ENCODE measurements at places on chromosomes 4 and X.

DNA sequence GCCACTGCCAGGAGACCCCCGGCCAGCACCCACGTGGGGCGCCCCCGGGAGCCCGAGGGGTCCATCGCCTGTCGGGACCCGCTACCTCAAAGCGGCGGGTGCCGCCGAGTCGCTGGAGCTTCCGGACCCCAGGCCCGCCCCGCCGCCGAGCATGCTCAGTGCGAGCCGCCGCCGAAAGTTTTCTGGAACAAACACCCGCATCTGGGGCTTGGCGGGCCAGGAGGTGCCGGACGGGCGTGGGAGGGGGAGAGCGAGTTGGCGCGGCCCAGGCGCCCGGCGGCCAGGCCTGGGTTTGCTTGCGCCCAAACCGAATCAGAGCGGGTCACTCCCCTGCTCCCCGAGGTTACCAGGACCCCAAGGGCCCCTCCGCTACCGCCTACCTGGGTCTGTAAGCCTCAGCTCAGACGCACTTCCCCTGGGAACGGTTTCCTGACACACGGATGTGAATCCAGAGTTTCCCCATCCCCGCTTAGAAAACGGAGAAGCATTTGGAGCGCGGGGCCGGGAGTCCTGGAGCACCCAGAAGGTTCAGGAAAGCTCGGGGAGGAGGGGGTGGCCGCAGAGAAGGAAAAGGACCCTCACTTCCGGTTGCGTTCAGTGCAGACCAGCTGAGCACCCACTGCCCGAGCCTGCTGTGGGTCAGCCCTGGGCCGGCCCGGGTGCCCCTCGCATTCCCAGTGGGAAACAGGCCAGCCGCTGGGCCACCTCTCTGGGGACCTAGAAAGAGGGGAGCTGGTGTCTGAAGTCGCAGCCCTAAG lies at the start of gene EVC2:
EVC2 (minus strand) TSS at position 111 of the 758 bp plus-strand sequence; CDS start at position 65, 46 bp downstream.
- DNase-seq = peak; percentile 12

- DNase-seq = no peak
Observed at GRCh38 chr4:3668825-3669552, 97.2 kb upstream of the ADRA2C start.

GRCh38 chr4:168886351-168886750 lies 123.7 kb downstream of the CBR4 start:
- DNase-seq = no peak

DNA sequence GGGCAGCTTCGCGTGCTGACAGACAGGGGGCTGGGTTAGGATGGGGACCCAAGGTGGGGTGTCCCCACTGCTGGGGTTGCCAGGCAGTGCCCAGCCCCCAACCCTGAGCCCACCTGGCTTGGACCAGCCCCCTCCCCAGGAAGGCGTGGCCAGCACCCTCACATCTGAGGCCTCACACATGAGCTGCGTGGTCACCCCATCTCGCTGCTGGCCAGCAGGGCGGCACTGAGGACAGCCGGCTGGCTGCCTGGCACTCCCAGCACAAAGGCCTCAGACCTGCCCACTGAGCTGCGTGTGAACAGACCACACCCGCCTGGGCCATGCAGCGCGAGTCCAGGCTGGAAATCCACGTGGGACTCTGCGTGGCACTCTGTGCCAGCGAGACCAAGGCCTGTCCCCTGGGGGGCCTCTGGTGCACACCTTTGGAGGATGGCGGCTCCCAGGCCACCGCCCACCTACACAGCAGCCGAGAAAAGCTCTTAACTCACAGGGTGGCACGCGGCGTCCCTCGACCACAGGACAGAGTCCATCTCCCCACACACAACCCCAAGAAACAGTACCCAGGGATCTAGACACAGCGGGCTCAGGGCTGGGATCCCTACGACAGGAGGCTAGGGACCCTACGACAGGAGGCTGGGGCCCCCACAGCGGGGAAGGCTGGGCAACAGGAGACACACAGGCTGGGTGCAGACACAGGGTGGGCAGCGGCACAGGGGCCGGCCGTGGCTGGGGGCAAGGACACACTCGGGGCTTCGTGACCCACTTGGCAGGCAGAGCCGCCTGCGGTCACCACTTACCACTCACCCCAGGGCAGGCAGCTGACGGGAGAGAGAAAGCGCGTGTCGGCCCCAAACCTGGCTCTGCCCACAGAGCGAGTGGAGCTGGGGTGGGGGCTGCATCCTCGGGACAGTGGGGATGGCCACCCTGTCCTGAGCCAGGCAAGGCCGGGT lies 9.8 kb downstream of the DGKQ start:
- no peak for DNase-seq

GRCh38 chrX:21503593-21503992 lies 129.4 kb downstream of the CNKSR2 start:
- no peak for DNase-seq

DNA sequence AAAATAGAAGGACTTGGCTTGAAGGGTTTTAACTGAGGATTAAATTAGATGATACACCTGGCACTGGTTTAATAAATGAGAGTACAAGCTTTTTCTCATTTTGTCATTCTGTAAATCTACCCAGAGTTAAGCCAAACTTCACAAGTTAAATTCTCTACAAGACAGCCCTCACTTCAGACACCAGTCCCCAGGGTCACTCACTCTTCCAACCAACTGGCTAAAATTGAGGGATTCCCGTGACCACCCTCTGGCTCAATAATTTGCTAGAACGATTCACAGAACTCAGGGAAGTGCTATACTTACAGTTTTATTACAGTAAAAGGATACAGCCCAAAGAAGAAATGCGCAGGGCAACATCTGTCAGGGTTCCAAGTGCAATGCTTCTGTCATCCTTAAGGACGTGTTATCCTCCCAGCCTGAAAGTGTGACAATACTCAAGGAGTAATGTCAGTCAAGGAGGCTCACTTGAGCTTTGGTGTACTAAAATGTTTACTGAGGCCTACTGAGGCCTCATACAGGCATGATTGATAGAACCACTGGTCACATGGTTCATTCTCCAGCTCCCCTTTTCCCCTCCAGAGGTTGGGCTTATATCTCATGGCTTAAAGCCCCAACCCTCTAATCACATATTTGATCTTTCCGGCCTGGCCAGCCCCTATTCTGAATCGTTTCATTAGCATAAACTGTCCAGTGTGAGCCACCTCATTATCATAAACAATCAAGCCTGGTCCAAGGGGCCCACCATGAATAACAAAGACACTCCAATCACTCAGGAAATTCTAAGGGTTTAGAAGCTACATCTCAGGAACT lies 9.6 kb upstream of the TMSB4X start:
- DNase-seq = no peak

DNA sequence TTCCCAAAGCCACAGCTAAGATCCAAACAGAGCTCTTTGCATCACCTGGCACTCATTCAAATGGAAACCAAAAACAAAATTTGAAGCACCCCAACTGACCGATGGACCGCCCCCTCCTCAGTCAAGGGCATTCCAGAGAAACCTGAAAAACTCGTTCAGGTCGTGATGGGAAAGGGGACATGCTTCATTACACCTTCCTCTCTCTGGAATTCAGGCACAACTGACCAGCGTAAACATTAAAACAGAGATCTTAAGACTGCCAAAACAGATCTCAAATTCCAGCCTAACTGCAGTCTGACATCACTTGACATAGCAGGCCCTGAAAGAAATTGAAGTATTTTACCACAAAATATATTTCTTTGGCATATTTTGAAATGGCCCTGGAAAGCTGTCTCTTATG lies 28.5 kb downstream of the PTTG2 start:
- no peak for DNase-seq

- no peak for DNase-seq
Observed at GRCh38 chrX:56987741-56988140, 7.6 kb downstream of the SPIN3 start.

GRCh38 chr4:145487631-145488030 lies 6.0 kb downstream of the SMAD1 start:
- no peak for DNase-seq

DNA sequence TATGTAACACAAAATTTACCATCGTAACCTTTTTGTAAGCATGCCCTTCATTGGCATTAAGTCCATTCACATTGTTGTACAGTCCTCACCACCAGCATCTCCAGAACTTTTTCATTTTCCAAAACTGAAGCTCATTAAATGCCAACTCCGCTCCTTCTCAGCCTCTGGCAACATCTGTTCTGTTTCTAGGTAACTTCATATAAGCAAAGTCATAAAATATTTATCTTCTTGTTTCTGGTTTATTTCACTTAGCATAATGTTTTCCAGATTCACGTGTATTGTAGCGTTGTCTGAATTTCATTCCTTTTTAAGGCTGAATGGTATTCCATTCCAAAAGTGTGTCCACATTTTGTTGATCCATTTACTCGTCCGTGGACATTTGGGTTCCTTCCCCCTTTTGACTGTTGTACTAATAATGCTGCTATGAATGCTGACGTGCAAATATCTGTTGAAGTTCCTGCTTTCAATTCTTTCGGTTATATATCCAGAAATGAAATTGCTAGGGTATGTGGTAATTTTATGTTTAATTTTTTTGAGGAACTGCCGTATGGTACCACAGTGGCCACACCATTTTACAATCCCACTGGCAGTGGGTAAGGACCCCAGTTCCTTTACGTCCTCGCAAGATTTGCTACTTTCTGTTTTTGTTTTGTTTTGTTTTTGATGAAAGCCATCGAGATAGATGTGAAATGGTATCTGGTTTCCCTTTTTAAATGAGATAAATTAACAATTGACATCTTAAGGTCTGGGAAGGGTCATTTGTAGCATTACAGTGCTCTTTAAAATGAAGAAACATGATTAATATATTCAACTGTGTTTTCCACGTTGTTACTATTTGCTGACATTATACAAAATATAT lies 63.4 kb downstream of the PTTG2 start:
- DNase-seq = no peak

DNA sequence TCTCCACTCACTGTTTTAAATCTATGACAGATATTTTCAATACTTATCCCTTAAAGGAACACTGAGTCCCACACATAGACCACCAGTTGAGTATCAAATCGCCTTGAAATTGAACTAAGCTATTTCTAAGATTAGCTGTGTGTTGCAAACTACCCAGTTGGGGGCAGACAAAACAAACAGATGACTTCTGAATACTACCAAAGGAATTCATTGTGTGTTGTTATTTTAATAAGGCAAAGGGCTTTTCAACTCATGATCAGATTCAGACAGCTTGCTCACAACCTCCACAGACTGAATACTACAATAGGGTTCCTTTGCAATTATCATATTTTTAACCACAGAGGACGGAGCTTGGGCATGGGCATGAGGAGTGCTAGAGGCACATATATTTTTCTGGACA lies 283.0 kb upstream of the GPC4 start:
- no peak for DNase-seq

DNA sequence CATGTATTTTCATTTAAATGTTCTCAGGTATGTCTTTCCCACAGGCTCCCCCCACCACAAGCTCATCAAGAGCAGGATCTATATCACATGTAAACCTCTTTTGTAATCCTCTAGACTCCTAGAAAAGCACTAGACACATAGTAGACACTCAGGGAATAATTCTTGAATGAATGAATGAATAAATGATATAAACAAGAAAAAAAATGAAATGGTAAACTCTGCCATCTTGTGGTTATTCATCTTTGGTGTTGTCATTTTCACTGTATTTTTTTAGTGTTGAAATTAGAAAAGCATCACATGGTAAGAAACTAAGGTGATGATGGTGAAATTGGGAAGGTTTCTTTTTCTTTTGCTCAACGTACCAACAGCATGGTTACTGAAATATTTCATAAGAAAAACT lies 34.2 kb upstream of the C1GALT1C1 start:
- no peak for DNase-seq

- no peak for DNase-seq
Observed at GRCh38 chrX:97538745-97539144, 655.0 kb downstream of the RPA4 start.

- no peak for DNase-seq
Observed at GRCh38 chrX:42837101-42837726, 59.3 kb upstream of the PPP1R2C start.

- no peak for DNase-seq
Observed at GRCh38 chr4:103721251-103721650, 1.5 kb upstream of the TACR3 start.

DNA sequence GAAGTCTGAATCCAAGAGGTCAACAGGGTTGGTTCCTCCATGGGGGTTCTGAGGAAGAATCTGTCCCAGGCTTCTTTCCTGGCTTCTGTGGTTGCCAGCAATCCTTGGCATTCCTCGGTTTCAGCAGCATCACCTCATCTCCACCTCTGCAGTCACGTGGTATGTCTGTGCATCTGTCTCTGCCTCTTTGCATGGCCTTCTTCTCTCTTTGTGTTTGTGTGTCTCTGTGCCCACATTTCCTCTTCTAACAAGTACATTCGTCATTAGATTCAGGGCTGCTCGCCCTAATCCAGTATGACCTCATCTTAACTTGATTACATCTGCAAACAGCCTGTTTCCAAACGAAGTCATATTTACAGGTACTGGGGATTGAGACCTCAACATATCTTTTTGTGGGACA lies 114.0 kb downstream of the BCOR start:
- DNase-seq = no peak

DNA sequence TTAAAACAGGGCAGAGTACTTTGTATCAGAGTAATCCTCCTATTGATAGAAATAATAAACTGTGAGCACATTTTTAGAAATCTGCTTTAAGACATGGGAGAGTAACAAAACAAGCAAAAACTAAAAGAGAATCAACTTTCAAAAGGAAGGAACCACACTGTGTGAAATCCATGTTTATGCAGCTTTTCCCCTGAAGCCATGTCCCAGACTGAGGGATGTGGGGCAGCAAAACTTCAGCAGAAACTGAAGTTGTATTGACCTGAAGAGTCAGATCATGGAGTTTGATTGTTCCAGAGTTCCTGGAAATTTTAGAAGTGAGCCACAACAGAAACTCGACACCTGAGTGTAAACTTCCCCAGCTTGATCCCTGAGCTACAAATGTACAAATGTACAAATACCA lies 53.2 kb downstream of the COMMD8 start:
- DNase-seq = no peak

GRCh38 chrX:13536551-13536950 lies 32.9 kb upstream of the EGFL6 start:
- DNase-seq = no peak

GRCh38 chr4:52659001-52659721 lies at the start of gene USP46:
USP46 (minus strand) TSS chr4:52659301; CDS start chr4:52659150, 151 bp downstream.
- peak; percentile 31 for DNase-seq

- no peak for DNase-seq
Observed at GRCh38 chrX:129808829-129809796, 29.4 kb downstream of the SASH3 start.

DNA sequence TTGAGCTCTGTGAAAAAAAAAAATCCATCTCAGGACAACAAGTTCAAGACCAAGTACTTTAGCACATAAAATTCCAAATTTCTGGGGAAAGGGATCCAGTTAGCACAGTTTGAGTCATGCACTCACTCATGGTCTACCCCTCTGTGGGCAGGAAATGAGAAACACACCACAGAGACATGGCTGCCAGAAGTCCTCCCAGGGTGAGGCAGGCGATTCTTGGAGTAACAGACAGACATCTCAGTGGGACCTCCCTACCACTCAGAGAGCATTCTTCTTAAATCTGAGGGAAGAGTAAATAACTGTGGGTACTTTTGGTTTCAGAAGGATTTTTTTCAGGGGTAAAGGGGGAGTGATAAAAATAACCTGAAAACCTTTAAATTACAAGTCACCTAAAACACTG lies 14.1 kb downstream of the CXCL1 start:
- DNase-seq = no peak

GRCh38 chr4:153153339-153153871 lies 50.8 kb upstream of the TRIM2 start:
- DNase-seq = peak; percentile 51

- no peak for DNase-seq
Observed at GRCh38 chr4:77023920-77024319, 51.9 kb downstream of the CCNI start.
